ENCODE measurements at places on chromosomes 5 and 9.

DNA sequence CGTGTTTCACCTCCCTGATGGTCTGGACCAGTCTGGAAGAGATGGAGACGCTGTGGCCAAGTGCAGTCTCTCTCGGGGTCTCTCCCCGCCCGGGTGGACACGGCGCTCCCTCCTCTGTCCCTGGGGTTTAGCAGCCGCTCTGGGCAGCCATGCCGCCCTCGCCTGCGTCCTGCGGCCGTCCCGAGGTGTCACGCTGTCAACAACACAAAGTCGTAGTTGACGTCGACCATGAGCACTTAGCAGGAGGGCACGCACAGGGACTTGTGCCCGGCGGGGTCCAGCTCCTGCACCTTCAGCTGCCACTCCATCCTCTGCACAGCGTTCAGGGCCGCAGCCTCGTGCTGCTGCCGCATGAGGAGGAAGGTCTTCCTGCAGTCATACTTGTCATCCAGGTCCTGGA, 368.9 kb downstream of the CDH9 start:
- no peak for DNase-seq

GRCh38 chr5:176921714-176922113, 22.6 kb upstream of the HK3 start:
- no peak for DNase-seq

DNA sequence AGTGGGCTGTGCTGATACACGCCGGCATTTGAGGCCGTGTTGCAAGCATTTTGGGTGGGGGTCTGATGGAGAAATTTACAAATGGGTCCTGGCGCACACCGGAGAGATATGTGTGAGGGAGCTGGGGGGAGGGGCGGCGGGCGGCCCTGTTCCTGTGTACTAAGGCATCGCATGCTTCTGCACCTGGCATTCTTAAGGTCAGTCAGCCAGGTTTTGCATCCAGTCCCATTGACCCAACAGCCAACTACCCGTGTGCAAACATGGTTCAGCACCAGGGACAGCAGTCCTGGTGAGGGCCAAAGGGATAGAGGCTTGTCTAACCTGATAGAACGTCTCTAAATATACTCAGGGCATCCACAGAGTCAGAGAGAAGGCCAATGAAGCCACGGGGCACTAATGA, 839 bp downstream of the GABRG2 start:
- DNase-seq = no peak

DNA sequence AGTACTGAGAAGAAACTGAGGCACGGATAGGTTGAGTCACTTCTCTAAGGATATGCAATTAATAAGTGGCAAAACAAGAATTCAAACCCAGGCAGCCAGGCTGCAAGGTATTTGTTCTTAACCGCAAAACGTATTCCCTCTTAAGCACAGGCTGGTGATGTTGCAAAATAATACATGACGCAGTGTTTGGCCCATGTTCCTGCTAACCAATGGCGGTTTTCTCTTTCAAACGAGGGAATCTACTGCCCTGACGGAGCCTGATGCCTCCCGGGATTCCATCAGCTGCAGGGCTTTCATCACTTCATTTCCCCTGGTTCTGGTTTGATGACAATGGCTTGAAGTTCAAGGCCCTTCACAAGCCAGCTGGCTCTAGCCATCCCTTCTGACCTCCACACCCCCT, 154.8 kb downstream of the SLIT3 start:
- no peak for DNase-seq

- DNase-seq = no peak
These were observed 10.7 kb downstream of the GIN1 start for GRCh38 chr5:103109277-103109676.

GRCh38 chr9:324971-325370, 110.3 kb downstream of the DOCK8 start:
- no peak for DNase-seq

- DNase-seq = no peak
These were observed 123.5 kb upstream of the SARDH start for GRCh38 chr9:133861692-133862091.

DNA sequence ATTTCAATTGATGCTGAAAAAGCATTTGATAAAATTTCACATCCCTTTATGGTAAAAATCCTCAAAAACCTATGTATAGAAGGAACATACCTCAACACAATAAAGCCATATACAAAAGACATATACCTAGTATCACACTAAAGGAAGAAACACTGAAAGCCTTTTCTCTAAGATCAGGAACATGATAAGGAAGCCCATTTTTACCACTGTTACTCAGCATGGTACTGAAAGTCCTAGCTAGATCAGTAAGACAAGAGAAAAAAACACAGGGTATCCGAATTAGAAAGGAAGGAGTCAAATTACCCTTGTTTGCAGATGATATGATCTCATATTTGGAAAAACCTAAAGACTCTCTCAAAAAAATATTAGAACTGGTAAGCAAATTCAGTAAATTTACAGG, 350.2 kb upstream of the PDE4D start:
- DNase-seq = no peak

DNA sequence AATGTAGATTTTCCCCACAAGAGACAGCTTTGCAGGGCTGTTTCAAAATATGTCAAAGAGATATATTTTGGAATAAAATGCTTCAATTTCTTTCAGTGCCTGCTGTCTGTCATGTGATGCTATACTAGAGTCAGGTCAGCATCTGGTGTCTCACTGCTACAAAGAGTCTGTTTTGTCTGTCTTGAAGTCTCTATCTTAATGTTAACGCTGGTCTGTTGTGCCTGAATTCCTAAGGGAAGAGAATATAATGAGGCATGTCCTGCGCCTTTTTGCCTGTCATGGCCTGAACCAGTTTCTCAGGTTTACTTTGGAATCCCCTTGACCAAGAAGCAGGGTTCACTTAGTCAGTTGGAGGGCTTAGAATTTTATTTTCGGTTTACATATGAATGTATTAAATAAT, 176.4 kb downstream of the PDZD2 start:
- no peak for DNase-seq

- no peak for DNase-seq
These were observed 31.3 kb downstream of the ANXA1 start for GRCh38 chr9:73182928-73183327.

- no peak for DNase-seq
These were observed 14.9 kb downstream of the SEMA6A start for GRCh38 chr5:116559673-116560164.

GRCh38 chr5:51468196-51468595, 84.9 kb downstream of the ISL1 start:
- no peak for DNase-seq

DNA sequence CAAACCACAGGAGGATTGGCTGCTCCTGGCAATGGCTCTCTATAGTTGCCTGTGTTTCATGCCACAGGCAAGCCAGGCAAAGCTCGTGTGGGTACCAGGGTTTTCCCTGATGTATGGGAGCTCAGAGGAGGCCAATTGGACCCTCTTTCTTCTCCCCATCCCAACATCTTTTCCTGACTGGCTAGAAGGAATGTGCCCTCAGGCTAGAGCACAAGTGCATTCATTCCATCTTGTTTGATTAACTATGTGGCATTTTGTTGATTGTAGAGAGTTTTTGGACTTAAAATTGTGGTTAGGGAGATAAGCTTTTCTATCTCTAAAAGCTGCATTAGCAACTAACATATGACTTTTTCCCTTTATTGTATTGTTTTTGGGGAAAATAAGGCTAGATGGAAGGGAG, 561.3 kb downstream of the PSAT1 start:
- DNase-seq = no peak

DNA sequence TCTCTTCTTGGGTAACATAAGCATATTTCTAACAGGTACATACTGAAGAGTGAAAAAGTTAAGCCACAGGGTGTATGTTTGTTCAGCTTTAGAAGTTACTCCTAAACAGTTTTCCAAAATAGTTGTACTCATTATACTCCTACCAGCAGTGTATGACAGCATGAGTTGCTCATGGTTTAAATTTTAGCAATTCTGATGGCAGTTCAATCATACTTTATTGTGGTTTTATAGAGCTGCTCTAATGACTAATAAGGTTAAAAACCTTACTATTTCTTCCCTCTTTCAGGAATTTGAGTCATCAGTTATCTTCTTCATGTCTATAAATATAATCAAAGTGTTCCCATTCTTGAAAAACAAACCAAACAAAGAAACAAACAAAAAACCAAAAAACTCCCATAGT, 81.5 kb downstream of the CAAP1 start:
- DNase-seq = no peak

DNA sequence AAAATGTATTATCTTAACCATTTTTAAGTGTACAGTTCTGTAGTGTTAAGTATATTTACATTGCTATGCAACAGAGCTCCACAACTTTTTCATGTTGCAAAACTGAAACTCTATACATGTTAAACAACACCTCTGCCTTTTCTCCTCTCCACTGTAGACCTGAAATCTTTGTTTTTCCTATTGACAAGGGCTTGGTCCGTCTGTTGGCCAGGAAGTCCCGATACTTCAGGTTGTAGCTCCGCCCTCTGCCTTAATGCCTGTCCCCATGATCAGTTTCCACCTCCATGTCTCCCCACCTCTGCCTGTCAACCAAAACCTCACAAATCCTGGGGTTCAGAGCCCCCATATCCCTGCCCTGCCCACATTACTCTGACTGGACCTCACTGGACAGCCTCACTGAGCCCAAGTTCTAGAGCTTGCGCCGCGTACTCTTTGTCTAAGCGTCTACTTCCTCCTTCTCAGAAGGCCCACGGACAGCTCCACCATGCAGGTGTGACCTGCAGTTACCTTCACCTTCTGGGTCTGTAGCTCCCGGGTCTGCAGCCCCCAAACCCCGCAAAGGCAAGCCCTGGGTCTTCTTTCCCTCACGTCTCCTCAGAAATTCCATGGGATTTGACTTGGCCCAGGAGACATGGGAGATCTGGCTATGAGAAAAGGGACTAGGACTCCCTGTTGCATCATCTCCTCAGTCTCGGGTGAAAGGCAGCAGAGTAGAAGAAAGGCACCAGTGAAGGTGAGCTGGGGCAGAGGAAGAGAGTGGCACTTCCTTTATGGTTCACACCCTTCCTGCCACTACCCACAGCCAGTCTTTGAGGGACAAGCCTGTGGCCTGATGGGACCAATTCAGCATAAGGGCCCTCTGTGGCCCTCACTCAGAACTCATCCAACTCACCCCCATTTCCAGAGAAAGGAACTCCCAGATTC, 8.0 kb downstream of the GLIPR2 start:
- DNase-seq = no peak

DNA sequence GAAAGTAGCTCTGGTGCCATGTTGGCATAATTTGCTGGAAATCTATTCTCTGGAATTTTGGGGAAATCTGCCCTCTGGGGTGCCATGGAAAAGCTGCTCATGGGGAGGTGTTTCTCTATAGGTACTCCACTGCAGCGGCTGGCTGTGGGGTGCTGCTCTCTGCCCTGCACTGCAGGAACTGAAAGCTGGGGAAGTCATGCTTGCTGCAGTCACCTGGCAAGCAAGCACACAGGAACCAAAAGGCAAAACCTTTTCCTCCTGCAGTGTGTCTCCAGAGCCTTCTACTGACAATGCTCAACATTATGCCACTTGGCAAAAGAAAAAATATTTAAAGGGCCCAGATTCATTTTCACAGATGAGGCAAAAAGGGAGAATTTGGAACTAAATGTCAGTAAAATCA, 25.8 kb upstream of the CARNMT1 start:
- no peak for DNase-seq

DNA sequence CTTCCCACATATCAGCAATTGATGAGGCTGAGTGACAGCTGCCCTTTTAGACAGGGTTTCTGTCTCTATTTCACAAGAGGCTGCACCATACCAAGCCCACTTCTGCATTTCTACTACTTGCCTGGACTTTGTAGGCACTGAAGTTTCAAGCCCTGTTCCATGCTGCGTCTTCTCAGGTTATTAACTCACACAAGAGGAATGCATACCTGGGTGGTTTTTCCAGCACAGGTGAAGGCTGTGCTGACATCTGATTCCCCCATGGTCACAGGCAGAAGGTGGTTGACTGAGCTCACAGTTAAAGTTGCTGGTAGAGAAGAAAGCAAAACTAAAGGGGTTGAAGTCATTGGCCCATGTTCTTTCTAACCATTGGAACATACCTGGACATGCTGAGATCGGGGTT, 86.6 kb downstream of the MAMDC2 start:
- no peak for DNase-seq

- DNase-seq = no peak
These were observed 279.2 kb upstream of the TYRP1 start for GRCh38 chr9:12413986-12414385.

DNA sequence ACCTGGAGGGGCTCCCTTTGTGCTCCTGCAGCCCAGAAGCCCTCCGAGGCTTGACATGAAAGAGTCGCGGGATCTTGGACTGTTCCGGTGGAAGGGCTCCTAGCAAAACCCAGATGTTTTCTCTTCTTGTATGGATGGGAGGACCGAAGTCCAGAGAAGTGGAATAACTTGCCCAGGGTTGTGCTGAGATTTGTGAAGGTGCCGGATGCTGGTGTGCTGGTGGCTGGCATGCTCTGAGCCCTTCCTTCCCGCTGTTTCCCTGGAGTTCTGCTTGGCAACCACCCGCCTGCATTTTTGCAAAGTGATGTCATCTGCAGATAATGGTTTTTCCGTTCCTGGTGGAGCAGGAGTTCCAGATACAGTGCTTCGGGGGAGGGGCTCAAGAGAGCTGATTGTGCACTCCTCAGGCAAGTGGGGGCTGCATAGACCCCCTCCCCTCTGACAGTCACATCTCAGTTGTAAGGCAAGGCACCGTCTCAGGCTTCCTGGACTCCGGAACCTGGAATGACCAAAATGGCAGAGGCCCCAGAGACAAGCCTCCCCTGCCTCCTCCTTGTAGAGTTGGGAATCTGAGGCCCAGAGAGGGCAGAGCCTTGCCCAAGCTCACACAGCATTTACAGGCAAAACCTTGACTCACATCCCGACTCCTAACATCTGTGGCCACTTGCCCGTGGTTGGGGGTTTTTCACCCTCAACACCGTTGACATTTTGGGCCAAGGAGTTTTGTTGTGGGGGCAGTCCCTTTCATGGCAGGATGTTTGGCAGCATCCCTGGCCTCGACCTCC, 157.0 kb downstream of the RGS3 start:
- peak; percentile 35 for DNase-seq
